ENCODE measurements at places on chromosomes 7 and 10.

DNA sequence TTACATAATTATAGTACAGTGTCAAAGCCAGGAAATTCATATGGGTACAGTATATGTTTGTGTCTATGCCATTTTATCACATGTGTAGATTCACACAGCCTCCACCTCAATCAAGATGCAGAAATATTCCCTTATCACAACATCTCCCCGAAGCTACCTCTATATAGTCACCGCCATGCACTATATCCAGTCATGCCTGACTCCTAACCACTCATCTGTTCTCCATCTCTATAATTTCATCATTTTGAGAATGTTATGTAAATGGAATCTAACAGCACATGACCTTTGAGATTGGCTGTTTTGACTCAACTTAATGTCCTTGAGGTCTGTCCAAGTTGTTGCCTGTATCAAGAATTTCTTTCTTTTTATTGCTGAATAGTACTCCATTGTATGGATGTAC, 22.3 kb upstream of the SLC25A13 start:
- no peak for DNase-seq

- peak; percentile 47 for DNase-seq
These were observed 33.3 kb downstream of the SRRM3 start for GRCh38 chr7:76234931-76235441.

- no peak for DNase-seq
These were observed 11.8 kb downstream of the EMX2 start for GRCh38 chr10:117554241-117554814.

DNA sequence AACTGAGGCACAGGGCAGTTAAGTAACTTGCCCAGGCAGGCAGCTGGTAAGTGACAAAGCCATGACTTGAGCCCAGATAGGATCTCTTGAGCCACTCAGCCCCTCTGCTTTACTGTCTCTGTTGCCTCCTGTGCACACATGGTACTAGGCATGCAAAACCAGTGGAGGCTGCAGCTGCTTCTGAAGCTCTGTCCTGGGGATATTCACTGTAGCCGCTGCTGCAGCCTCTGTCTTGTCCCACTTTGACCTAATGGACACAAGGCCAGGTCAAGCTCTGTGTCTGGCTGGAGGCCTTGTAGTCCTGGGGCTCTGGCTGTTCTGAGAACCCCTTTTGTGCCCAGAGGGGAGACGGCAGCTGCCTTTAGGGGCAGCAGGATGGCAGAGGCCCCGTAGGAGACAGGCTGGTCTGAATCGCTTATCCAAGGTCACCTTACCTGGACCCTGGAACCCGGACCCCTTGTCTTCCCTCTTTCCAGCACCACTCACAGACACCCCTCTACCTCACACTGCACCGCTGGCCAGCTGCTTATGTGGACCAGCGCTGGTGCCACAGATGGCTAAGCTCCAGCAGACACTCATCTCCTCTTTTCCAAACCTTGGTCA, 57.6 kb downstream of the TSPAN15 start:
- DNase-seq, result no peak

- DNase-seq, result no peak
These were observed 48.4 kb downstream of the DNAJB9 start for GRCh38 chr7:108618056-108618455.

GRCh38 chr10:75825661-75826060, 394.2 kb downstream of the LRMDA start:
- DNase-seq, result no peak

DNA sequence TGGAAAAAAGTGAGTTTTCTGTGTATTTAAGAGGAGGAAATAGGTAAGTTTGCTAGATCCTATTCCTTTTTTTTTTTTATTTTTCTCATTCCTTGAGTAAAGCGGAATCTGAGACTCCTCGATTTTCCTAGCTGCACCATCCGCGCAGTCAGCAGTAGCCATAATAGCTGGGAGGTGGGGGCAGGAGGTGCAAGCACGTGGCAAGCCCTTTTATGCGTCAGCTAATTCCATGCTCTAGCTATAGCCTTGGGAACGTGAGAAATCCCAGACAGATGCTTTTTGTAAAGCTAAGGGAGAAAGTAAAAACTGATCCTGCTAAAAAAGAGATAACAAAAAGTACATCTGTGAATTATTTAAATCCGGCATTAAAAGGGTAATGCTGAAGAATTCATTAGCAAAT, 33.2 kb upstream of the TPK1 start:
- DNase-seq, result no peak

GRCh38 chr7:70726294-70726693, 405.6 kb upstream of the GALNT17 start:
- DNase-seq, result no peak

DNA sequence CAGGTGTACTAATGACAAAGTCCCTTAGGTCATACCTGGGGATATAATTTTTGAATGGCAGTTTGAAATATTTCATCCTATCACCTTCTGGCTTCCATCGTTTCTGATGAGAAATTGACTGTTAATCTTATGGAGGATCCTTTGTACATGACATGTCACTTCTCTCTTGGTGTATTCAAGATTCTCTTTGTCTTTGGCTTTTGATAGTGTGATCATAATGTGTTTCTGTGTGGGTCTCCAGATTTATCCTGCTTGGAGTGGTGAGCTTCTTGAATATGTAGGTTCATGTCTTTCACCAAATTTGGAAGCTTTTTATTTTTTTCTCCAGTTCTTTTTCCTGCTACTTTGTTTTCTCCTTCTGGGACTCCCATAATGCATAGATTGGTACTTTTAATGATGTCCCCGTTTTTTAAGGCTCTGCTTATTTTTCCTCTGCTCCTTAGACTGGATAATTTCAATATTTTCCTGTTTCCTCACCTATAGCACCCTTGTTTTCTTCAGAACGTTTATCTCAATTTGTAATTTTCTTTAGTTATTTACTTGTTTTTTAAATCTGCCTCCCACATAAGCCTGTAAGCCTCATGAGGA, 4.4 kb downstream of the RBM33 start:
- no peak for DNase-seq

- no peak for DNase-seq
These were observed 8.1 kb upstream of the CUZD1 start for GRCh38 chr10:122853665-122854313.

- no peak for DNase-seq
These were observed 36.6 kb downstream of the ATRNL1 start for GRCh38 chr10:115129752-115130151.

DNA sequence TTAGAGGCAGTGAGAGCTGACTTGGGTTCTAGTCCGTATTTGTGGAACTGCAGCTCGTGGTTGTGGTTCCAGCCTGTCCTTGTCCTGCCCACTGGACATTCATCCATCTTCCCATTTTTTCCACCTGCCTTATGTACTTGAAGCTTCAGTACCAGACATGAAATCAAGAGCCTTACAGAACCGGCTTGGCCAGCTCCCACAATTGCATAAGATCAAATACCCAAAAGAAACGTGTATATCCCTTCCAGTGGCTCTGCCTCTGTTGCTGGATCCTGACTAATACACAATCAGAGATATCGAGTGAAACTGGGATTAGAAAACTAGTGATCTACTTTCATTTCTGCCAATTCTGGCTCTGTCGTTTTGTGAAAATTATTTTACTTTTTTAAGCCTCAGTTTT, 23.8 kb upstream of the LIPA start:
- no peak for DNase-seq

GRCh38 chr7:141072548-141073172, 1.2 kb upstream of the TMEM178B start:
- DNase-seq, result no peak

DNA sequence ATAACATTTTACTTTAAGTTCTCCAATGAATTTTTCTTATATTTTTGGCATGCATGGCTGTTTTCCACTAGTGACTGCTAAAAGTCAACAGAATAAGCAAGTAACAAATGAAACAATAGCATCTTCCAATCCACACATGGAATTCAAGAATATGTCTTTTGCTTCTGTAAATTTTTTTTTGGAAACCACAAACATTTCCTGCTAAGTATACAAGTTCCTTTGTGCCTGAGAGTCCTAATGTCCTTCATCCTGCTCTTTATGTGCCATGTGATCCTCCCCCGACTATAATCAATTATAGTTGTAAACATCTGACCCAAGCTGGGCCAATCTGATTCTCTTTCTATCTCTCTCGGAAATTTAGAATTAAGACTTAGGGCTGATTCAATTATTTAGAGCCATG, 61.2 kb downstream of the PPP1R3C start:
- DNase-seq, result no peak

- DNase-seq, result no peak
These were observed 1.4 kb upstream of the IL6 start for GRCh38 chr7:22725585-22725984.

GRCh38 chr10:86253091-86254072, 113.2 kb downstream of the GRID1 start:
- DNase-seq, result no peak

- DNase-seq, result no peak
These were observed 44.4 kb downstream of the MYPN start for GRCh38 chr10:68153473-68154210.

DNA sequence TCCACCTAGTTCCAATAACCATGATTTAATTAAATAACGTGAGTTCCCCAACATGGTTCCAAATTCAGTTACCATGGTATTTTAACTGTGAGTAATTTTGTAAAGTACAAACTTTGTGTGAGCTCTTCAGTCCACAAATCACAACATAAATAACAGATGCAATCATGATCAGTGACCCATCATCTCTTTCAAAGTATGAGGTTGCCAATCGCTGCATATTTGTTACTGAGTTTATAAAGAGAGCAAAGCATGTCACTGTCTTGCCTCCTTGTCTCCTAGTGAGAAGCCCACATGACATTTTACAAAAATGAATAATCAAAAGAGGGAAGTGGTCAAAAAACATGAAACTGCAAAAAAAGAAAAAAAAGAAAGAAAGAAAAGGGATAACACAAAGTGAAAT, 69.1 kb upstream of the PDSS1 start:
- DNase-seq, result no peak

Data from activated naive CD4-positive, alpha-beta T cell (primary cell).